Esophagus muscularis mucosa (tissue), 4 donors: ENCODE measurements at places on chromosomes 7 and 10. TPM values are rescaled to one million over a fixed set of nuclear protein-coding genes. Genes with fewer than 3 reads are reported as not detected.

The SRRT gene
- 58.6 TPM for total RNA-seq

The DNA2 gene
- total RNA-seq, result 2.4 TPM

The LRRD1 gene
- total RNA-seq, result 0.19 TPM

The ABCC2 gene
- 0.32 TPM for total RNA-seq

The CHN2 gene
- 9.6 TPM for total RNA-seq

The ZP3 gene
- total RNA-seq, result not detected

The VIPR2 gene
- total RNA-seq, result 14.1 TPM

The GSAP gene
- total RNA-seq, result 12.6 TPM

The MINDY4 gene
- total RNA-seq, result 8.4 TPM

The FEZF1 gene
- total RNA-seq, result not detected

The ADCK2 gene
- total RNA-seq, result 31.1 TPM

The PRLHR gene
- 2.1 TPM for total RNA-seq

The C10orf105 gene
- total RNA-seq, result 0.06 TPM

- DNase-seq, result no peak
These were observed 25.4 kb upstream of the INPP5F start for GRCh38 chr10:119700321-119700954.

- no peak for DNase-seq
These were observed 559.2 kb downstream of the PTPRN2 start for GRCh38 chr7:158028290-158028941.

DNA sequence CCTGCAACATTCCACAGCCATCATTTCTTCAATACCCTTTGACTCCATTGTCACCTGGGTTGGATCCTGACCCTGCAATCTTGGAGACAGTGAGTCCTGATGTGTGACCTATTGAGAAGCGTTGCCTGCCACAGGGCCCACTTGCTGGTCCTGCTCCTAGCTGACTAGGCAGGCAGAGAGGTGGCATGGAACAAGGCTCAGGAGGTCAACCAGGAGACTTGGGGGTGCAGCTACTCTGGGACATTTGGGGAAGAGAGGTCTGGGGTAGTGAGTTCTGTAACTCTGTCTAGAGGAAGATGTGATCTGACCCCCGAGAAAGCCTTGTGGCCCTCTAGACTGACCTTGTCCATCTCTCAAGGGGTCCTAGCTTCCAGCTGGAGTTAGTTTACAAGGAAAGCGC is 1.8 kb downstream of the ZMIZ2 start:
- no peak for DNase-seq

- DNase-seq, result no peak
These were observed 18.5 kb upstream of the ANTXRL start for GRCh38 chr10:46268076-46268881.

GRCh38 chr7:105429746-105430612 is 41.3 kb upstream of the SRPK2 start:
- DNase-seq, result no peak

GRCh38 chr10:49781247-49781646 is 19.1 kb upstream of the OGDHL start:
- DNase-seq, result no peak

GRCh38 chr7:129366-130221 is 62.8 kb upstream of the FAM20C start:
- DNase-seq, result no peak

GRCh38 chr7:147586526-147586925 is 1004.0 kb upstream of the C7orf33 start:
- no peak for DNase-seq

DNA sequence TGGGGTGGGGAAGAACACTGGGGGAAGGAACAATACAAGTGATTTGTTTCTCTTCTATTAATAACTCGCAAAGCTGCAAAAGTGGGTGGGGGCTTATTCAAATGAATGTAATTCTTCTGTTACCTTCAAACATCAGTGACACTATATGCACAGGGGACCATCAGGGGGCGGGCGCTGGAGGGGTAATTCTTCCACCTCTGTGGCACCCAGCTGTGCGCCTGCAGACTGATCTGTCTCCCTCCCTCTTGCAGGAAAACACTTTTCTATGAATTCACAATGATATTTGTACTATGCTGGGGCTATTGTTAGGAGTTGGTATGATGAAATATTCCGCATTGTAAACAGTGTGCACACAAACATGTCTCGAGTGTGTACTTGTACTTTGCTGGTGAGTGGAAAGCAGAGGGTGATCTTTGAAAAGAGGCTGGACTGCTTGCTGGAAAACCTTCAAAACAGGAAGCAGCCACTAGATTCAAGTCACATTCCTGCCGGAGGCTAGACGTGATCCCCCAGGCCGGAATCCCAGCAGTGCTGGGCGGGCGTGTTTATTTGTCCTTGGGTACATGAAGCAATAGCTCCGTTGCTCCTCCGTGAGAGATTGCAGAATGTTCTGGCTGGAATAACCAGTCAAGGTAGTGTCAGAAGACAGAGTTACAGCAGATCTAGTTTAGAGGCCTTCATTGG is 15.8 kb upstream of the BNIP3 start:
- DNase-seq, result peak; percentile 95

GRCh38 chr7:19610194-19610943 is 98.5 kb downstream of the POLR1F start:
- no peak for DNase-seq

GRCh38 chr7:93055543-93056107 is 62.2 kb downstream of the SAMD9 start:
- DNase-seq, result no peak

GRCh38 chr7:122674502-122674901 is 24.4 kb downstream of the RNF133 start:
- no peak for DNase-seq

GRCh38 chr10:89798092-89798491 is 96.7 kb downstream of the KIF20B start:
- no peak for DNase-seq

- no peak for DNase-seq
These were observed 82.7 kb upstream of the WIPF3 start for GRCh38 chr7:29723599-29723998.

DNA sequence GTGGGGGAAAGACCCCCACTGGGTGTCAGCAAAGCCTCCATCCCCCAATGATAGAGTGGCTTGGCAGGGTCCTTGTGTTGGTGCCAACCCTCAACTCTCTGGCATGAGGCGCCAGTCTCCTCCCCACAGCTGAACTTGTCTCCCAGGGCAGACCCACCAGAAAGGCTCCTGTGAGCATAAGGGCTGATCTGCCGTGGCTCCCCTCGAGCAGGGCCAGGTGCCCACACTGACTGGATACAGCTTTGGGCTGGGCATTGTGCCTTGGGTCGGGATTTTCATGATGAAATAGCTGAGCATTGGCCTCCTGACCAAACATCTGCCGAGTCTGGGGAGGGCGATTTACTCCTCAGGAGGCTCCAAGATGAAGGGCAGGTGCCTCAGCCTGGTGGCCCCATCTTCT is 68.1 kb upstream of the NPTX2 start:
- DNase-seq, result no peak

GRCh38 chr7:46257761-46258448 is 336.8 kb upstream of the IGFBP3 start:
- no peak for DNase-seq

DNA sequence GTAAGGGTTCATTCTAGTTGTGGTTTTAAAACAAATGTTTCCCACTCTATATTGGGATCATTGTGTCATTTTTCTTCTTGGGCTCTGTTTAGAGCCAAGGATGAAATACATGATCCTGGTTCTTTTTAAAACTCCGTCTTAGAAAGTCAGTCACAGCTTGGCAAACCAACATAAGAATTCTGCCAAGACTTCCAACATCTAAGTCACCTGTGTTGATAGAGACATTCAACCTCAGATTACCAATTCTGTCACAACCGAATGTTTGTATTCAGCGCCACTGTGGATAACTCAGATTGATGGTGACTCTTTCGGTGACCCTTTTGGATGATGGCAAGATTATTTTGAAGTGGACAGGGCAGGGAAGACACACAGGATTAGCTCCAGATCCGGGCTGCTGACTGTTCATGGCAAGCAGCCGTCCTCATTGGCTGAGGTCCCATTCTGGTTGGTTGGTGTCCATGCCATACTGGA is 255.4 kb downstream of the ARHGAP21 start:
- no peak for DNase-seq

DNA sequence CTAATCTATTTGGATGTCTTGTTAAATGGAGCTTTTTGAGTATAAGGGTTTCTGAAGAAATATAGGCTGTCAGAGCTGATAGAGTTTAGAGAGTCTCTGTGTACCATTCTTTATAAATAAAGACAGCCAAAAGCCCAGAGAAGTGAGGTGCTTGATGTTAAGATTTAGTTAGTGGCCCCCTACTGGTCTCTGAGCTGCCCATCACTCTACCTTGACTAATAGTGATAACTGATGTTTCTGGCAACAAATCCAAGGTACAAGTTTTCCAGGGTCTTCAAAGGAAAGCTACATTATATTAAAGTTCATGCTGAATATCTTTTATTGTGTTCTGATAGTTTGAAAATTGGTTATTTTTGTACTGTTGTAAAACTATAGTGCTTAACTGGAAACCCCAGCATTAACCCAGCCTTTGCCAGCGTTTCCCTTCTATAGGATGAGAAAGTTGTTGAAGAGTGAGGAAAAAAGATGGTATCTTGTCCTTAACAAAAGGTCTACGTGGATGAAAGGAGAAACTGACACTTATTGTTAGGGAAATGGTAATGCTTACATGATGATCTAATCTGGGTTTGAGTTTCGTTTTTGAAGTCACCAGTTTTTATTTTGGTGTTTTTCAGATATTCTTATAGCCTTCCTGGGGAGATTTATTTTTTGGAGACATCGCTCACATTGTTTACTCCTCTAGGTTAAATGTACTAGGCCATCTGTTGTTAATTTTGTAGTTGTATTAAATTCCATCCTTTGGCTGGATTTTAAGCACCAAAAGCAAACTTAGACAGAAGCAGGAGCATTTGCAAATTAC is 79.0 kb downstream of the AUTS2 start:
- DNase-seq, result no peak
